AG09309 (cell line): ENCODE measurements at places on chromosomes 4 and X.

DNA sequence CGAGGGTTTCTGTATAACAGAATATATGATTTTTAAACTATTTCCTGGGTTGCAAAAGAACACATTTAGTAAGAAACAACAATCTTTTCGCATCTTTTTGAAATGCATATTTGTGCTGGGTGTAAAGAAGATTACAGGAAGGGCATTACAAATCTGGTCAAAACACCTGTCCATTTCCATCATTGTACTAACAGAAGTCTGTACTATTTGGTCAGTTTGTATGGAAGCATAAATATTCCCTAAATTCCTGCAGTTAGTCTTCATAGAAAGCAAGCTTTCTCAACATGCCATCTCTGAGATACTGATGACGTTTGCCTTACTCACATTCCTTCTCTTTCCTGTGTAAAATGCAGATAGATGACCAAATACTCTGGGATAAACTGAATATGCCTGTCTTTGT is 203.3 kb downstream of the NWD2 start:
- DNase-seq, result no peak

- DNase-seq, result no peak
These were observed 258.8 kb upstream of the GK2 start for GRCh38 chr4:79666875-79667274.

DNA sequence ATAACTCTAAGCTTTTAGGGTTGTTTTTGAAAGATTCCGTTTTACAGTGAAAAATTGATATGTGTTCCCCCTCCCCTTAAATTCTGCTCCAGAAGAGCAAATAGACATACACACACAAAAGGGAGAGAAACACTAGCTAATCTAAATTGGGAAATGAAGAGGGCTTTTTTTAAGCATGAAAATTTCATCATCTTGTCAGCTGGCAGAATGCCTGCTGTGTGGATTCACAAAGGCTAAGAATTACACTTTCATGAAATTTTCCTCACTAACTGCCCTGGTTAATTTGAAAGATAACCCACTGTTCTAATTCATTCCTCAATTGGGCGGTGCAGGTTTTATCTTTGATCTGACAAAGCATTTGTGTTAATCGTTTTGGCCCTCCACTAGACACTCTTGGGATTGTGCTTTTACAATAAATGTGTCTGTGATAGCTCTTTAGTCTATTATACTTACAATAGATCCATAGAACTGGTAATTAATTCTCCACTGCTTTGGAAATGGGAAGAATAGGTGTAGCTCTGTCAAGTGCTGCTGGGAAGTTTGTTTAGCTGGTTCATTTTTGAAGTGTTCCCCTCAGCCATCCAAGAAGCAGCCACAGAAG is 152.9 kb downstream of the POLA1 start:
- no peak for DNase-seq

GRCh38 chrX:11089802-11090201 is 21.3 kb upstream of the HCCS start:
- no peak for DNase-seq

DNA sequence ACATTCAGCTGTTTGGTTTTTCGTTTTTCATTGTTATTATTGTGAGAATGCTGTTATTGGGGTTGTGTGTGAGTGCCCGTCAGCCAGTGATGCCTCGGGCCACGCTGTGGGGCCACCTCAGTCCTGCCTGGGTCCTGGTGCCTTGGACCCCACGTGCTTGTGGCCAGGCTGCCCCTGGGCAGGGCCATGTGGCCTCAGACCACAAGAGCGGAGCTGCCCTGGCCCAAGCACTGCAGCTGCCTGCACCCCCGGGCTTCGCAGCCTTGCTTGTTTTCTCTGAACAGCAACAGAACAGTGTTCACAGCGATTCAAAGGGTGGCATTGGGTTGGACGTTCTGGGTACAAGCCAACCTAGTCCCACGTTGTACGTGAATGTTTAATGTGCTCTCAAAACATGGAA is 56.9 kb downstream of the CPLX1 start:
- DNase-seq, result no peak

- DNase-seq, result no peak
These were observed 567.3 kb upstream of the ACTRT1 start for GRCh38 chrX:128619490-128619889.

DNA sequence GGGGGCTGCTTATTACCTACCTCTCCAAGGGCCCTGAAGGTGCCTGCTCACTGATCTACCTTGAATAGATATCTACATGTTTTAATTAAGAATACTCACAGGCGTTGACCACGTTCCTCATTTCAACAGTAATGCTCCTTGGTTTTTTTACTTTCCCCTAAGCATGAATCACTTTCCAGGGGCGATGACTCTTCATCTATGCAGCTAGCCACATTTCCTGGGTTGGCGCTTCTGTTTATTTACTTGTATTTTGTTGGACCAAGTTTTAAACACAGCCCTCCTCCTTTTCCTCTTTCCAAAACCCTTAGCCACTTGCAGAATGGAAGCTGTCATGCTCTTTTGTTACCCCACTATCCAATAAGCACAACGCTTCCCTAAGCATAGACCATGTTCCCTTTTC is 50.8 kb downstream of the CBLL2 start:
- DNase-seq, result peak; percentile 5

DNA sequence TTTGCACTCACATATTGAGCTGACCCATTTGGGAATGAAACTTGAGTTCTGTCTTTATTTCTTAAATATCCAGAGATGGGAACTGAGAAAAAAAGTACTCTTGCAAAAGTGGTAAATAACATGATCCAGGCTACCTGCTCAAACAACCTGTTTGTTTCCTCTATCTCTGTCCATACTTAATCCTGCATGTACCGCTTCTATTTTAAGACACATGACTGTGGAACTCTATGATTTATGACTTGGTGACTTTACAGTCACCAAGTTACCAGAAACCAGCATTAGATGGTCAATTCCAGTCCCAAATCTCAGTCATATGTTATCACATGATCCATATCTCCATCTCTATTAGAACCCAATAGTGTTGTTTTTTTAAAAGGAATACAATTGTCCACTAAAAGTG is 606.7 kb downstream of the EPHA5 start:
- no peak for DNase-seq

- DNase-seq, result no peak
These were observed 122.4 kb upstream of the NPY2R start for GRCh38 chr4:155085843-155086530.

DNA sequence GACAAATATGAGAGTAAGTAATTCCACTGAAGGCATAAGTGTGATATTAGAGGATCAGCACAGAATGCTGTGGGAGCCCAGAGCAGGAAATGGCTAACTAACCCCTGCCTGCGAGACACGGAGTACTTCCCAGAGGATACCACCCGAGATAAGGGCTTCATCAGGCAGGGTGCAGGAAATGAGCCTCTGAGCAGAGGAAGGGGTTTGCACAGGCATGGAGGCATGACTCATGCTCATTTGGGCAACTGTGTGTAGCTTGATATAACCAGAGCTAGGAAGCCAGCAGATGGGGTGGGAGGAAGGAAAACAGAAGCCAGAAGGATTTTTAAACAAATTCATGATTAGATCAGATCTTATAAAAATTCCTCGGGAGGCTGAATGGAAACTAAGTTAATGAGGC is 70.0 kb upstream of the TSPAN5 start:
- DNase-seq, result peak; percentile 44
